ENCODE measurements at places on chromosomes 2 and 18.

GRCh38 chr2:231111987-231112386 is 12.9 kb downstream of the HTR2B start:
- no peak for DNase-seq

- DNase-seq: no peak
Observed at GRCh38 chr18:39299152-39299551, 1733.6 kb upstream of the CELF4 start.

GRCh38 chr2:233386382-233387041 is 32.2 kb downstream of the DGKD start:
- DNase-seq: no peak

DNA sequence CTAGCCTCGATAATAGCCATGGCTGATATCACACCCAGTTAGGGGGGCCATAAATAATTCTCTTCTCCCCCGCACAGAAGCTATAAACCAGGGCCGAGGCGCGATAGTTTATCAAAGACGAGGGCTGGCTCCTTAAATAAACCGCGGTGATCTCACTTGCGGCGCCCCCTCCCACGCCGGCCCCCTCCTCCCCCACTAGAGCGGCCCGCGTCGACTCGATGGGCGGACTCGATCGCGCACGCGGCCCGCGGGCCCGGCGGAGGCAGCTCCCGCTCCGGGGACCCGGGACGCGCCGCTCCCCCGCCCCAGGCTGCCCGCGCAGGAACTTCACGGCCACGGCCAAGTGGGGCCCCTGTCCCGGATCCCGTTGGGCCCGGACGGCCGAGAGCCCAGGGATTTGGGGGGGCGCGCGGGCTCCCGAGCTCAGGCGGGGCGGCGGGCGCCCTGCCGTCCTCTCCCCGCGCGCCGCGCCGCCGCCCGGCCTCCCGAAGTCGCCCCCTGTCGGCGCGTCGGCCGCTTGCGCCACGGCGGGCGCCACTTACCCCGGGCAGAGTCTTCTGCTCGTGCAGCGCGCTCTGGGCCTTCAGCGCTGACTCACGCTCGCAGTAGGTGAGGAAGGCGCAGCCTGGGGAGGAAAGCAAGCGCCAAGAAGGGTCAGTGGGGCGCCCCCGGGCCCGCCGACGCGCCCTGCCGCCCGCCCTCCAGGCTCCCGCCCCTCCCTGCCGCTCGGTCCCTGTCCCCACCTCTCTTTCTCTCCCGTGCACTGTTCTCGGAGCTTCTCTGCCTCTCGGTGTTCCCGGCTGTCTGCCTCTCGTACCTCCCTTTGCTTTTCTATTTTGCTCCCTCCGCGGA is 80.4 kb downstream of the CELF4 start:
- DNase-seq: no peak

- no peak for DNase-seq
Observed at GRCh38 chr2:63544017-63544627, 44.2 kb downstream of the WDPCP start.

DNA sequence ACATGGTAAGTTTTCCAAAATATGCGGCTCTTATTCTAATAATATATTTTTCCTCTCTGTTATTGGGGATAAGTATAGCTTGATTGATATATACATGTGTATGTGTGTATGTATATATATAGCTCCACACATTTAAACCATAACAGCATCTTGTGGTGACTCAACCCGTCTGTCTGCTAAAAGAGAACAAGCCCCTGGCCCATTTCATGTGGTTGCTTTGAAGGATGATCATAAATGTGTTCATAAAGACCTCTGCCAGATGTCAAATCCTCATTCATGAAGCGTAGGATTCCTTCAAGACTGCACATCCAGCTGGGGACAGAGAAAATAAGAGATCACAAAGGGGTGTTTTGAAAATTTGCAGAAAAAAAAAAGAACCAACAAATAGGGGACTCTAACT is 79.3 kb downstream of the RHOB start:
- no peak for DNase-seq

- peak; percentile 22 for DNase-seq
Observed at GRCh38 chr2:25309402-25309801, 32.3 kb downstream of the DNMT3A start.

- DNase-seq: no peak
Observed at GRCh38 chr2:240225660-240226475, 85.4 kb upstream of the OTOS start.

DNA sequence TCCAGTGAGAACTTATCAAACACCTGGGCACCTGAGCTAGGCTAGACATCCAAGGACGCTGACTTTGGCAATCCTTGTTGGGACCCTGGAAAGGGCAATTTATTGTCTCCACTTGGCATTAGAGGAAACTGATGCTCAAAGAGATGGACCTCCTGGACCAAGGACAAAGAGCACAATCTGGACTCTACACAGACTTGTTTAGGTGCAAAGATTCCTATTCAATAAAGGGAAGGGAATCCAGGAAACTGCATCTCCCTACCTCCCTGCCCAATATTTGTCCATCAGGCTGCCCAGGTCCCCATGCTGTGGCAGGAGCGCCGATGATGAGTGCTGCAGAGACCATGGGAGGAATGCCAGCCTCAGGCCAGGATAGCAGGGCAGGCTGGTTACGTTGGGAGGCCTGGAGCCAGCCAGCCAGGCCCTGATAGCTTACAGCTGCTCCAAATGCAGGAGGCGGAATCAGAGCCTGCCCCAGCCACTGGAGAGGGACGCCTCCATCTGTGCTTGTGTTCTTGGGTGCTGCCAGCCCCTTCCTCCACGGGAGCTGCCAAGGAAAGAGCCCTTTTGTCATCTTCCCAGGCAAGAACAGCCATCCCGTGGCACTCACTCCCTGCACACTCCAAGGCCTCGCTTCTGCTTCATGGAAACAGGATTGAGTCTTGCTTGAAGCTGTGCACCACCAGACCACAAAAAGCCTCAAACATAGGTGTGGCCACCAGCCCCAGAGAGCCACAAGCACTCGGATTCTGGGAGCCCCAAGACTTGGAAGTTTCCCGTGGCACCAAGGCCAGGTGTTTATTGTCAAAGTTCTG is 60.0 kb downstream of the HS1BP3 start:
- DNase-seq: no peak

- DNase-seq: no peak
Observed at GRCh38 chr2:1607971-1608688, 136.2 kb downstream of the PXDN start.

DNA sequence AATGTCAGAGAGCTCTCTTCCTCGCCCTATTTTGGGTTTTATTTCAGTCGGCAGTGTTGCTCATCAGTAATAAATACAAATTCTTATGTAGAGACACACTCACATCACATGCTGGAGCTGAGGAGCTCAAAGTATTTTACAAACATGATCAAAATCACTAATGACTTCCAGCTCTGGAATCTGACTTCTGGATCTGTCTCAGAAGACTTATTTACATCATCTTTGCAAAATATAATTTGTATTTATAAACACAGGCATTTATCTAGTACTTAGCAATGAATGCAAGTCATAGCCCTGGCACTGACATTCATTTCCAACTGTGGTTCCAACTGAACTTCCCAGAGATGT is 327.1 kb downstream of the NCKAP5 start:
- DNase-seq: no peak

GRCh38 chr18:31555971-31556747 is 35.5 kb upstream of the TTR start:
- peak; percentile 42 for DNase-seq

- no peak for DNase-seq
Observed at GRCh38 chr2:126775300-126775985, 119.5 kb downstream of the GYPC start.

GRCh38 chr2:113877711-113878598 is 11.9 kb upstream of the ACTR3 start:
- DNase-seq: no peak

- peak; percentile 39 for DNase-seq
Observed at GRCh38 chr2:26469092-26469710, 8.7 kb downstream of the OTOF start.

- no peak for DNase-seq
Observed at GRCh38 chr18:10011061-10011460, 97.2 kb downstream of the VAPA start.

DNA sequence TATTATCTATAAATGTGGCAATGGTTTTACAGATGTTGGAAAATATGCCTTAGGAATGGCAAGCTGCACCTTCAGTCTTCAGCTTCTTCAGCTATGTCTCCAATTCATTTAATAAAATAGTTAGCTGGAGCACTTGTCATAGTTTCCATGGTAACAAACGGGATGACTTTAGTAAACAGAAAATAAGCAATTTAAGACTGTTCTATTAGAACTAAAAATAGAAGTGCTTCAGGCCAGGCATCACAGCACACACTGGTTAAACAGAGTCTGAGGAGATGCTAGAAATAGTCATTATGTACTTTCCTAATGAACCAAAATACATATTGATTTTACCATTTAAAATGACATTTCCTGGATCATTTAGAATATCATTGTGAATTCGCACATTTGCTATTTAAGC is 195.0 kb downstream of the GCA start:
- no peak for DNase-seq

GRCh38 chr2:13950761-13951160 is 681.8 kb upstream of the LRATD1 start:
- DNase-seq: no peak

DNA sequence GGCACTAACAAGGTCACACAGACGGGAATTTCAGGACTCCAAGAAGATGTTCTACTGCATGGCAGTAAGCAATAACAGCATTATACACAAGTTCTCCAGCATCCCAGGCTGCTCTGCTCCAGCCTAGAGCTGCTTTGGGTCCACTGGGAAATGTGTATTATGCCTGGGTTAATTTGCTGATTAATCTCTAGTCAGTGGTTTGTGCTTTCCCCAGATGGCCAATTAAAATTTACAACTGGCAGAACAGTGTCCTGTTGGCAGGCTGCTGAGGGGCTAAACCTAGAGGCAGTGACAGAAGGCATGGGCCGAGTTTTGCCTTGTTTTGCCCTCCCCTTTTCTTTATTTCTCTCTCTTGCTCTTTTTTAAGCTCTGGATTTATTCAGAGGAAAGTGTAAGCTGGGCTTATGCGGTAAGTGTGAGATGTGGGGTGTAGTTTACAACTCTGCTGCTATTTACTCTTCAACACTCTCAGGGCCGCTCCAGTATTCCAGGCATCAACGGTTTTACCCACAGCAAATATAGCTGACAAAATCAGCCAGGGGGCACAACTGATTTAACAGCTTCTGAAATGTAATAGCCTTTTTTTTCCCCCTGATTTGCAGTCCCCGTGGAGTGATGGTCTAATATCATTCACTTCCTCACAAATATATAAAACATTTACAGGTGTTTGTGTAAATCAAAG is 348.0 kb downstream of the GPD2 start:
- no peak for DNase-seq

- no peak for DNase-seq
Observed at GRCh38 chr2:145356056-145356455, 836.1 kb upstream of the ZEB2 start.

- no peak for DNase-seq
Observed at GRCh38 chr2:71716697-71717624, 263.6 kb downstream of the DYSF start.

- DNase-seq: no peak
Observed at GRCh38 chr2:114032705-114033104, 142.8 kb downstream of the ACTR3 start.

- DNase-seq: no peak
Observed at GRCh38 chr2:23137166-23137565, 247.8 kb upstream of the KLHL29 start.

DNA sequence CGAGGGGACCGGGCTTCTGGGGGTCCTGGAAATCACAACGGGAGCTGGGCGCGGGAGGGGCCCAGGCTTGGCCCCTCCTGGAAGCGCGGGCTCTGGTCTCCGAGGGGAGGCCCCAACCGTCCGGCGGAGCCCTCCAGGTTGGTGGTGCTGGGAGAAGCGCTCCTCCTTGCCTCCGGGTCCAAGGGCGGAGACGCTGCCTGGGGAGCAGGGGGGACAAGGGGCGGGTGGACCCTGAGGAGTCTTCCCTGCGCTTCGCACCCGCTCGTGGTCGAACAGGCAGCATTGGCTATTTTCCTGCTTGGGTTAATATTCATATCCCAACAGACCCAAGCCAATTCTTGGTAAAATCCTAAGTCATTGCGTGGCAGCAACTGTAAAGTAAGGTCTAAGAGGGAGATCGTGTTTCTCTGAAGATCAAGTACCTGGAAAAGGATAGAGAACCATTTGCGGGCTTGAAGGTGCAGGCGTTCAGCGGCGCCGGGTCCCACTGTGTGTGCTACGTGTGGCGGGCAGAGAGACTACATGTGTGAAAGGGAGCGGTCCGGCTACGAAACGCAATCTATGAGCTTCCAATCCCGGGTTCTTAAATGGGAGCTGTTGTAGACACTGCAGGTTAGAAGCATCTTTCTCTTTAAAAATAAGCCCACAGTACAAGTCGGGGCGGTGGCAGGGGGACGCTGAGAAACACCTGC is 805 bp downstream of the CIDEA start:
- no peak for DNase-seq
